ENCODE measurements at places on chromosomes 7 and 10.

- DNase-seq = no peak
Observed at GRCh38 chr7:44539669-44540506, 1.2 kb downstream of the NPC1L1 start.

DNA sequence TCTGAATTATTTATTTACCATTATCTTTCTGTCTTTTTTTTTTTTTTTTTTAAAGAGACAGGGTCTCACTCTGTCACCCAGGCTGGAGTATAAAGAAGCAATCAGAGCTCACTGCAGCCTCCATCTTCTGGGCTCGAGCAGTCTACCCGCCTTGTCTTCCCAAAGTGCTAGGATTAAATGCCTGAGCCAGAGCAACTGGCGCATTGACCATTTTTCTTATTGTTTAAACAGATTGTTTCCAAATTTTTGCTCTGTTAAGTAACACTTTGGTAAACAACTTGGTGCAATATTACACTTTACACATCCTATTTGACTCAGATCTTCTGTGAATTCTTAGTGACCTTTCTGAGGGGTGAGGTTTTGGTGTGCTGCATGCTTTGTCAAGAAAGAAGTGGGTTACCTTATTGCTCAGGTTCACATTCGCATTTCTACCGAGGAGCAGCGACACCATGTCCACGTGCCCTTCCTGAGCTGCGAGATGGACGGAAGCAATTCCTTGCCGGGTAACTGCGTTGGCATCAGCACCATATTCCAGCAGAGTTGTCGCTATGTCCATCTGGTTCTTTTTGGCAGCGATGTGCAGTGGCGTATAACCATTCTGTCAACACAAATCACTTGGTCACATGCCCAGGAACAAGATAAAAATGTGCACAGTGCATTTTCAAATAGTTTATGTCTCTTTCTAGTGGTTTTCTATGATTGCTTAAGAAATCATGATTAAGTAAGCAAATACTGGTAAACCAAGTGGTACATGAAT lies 203.2 kb downstream of the ANK3 start:
- DNase-seq = no peak

- no peak for DNase-seq
Observed at GRCh38 chr7:13628239-13629001, 361.0 kb downstream of the ETV1 start.

- no peak for DNase-seq
Observed at GRCh38 chr10:1034758-1035157, 9.1 kb upstream of the IDI2 start.

- no peak for DNase-seq
Observed at GRCh38 chr10:77737608-77738007, 100.0 kb upstream of the KCNMA1 start.

Measured in stimulated activated CD4-positive, alpha-beta T cell treated with anti-CD3 and anti-CD28 coated beads, TNF-alpha, amount 100 ng/mL, for 24 hours (primary cell).